ENCODE measurements at places on chromosomes 6 and 20. TPM values are rescaled to one million over a fixed set of nuclear protein-coding genes. Genes with fewer than 3 reads are reported as not detected.
A peak's percentile ranks its signal among the peaks of the same experiment; 100 is the strongest.

DNA sequence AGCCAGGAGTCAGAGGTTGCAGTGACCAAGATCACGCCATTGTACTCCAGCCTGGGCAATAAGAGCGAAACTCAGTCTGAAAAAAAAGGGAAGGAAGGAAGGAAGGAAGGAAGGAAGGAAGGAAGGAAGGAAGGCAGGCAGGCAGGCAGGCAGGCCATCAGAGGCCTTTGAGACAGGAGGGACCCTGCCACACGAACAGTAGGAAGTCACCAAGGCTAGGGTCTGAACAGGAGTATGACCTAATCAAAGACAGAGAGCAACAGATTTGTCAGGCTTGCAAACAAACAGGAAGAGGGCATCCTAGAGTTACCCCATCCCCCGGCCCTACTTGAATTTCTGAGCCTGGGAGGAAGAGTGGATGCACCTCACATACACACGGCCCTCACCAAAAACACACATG, 67.1 kb downstream of the FGD2 start:
- H3K27ac ChIP-seq, result no peak overlapping the region
- DNase-seq, result no peak
- H3K36me3 ChIP-seq, result no peaks in the 10 kb centered on the region

DNA sequence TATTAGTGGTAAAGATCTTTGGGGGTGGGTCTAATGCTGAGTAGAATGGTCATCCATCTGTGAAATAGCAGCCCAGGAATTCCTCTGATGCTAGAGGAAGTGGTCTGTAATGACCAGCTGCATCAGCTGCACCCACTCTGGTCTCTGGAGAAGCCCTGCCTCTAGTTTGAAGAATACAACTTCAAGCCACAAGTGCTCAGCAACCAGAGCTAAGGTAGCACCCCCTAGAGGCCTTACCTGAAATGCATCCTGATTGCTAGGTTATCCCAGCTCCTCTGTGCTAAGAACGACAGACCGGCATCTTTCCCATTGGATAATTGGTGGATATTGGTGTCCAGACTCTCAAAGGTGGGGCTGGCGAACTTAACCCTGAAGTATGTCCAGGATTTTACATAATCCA, 58.2 kb downstream of the DNAH8 start:
- no peaks in the 10 kb centered on the region for H3K27me3 ChIP-seq
- H3K4me1 ChIP-seq, result no peaks in the 10 kb centered on the region
- no peak for DNase-seq
- no peaks in the 10 kb centered on the region for H3K36me3 ChIP-seq
- no peak overlapping the region for H3K4me3 ChIP-seq
- H3K27ac ChIP-seq, result no peak overlapping the region

DNA sequence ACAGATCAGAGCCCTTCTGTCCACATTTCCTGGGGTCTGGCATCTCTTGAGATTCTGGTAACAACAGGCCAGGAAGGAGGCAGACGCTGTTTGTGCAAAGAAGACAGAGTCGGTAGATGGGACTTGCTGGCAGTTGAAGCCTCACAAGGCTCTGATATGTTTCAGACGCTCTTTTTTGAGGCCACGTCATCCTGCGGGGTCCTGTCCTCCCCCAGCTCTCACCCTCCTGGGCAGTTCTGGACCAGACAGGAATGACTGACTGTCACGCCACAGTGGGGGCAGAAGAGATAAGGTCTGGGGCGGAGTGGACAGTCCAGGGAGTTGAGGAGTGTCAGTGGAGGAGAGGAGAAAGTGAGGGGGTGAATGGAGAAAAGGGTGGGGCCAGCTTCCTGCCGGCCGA, 87.1 kb upstream of the SULF2 start:
- DNase-seq, result no peak
- no peak overlapping the region for H3K4me3 ChIP-seq
- H3K27me3 ChIP-seq, result peaks cover 6% of the 10 kb centered on the region

DNA sequence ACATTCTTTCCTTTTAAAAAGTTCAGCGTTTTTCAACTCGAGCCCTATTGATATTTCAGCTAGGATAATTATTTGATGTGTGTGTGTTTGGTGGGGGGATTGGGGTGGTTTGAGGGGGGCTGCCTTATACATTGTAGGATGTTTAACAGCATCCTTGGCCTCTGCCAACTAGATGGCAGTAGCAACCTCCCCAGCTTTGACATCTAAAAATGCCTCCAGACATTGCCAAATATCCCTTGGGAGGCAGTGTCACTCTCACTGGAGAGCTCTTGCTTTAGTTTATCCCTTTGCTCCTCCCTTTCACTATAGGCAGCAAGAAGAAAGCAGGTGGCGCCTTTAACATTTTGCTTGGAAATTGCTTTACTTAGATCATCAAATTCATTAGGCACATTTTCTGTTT, 14.6 kb upstream of the TP53TG5 start:
- H3K4me3 ChIP-seq, result no peak overlapping the region
- H3K27me3 ChIP-seq, result no peaks in the 10 kb centered on the region

DNA sequence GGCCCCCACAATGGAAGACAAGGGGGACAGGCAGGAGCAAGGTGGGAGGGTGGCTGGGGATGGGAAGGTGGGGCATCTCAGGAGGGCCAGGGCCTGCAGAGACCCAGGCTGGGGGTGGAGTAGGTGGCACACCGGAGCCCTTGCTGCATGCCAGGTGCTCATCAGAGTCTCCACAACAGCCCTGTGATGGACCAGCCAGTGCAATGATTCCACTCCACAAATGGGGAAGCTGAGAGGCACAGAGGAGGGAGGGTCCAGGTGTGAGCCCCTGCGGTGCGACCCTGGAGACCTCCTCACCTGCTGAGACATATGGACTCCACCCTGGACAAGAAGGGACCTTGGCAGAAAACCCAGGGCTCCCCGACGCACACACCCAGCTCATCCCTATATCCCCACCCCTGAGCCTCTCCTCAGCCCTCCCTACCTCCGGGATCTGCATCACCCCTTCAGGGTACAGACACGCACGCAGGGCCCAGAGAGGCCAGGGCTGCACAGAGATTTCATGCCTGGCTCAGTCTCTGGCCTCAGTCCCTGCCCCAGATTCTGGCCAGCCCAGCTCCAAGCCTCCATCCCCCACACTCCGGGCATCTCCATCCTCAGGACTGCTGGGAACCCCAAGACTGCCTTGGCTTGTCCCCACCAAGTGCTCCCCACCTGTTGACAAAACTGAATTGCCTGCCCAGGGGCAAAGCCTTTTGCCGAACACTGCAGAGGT, 7.1 kb upstream of the GRM4 start:
- DNase-seq, result no peak
- no peaks in the 10 kb centered on the region for H3K4me1 ChIP-seq
- no peak overlapping the region for H3K4me3 ChIP-seq
- H3K36me3 ChIP-seq, result no peaks in the 10 kb centered on the region

DNA sequence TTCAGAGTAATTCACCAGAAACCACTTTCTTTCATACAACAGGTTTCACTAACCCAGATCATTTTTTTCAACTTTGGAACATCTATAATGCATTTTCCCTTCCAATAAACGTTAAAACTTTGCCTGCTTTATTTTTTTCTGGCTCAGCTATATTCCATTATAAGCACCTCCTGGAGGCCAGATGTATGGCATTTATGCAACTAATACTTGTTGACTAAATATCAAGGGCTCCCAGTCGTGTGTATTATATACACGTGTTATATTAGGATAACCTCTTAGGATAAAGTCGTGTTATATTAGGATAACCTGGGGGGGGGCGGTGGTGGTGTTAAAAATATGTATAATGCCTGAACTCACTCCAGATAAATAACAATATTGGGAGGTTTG, 6.7 kb downstream of the OPN5 start:
- no peak for DNase-seq
- peaks cover 6% of the 10 kb centered on the region for H3K27me3 ChIP-seq
- H3K36me3 ChIP-seq, result no peaks in the 10 kb centered on the region
- H3K4me3 ChIP-seq, result no peak overlapping the region

DNA sequence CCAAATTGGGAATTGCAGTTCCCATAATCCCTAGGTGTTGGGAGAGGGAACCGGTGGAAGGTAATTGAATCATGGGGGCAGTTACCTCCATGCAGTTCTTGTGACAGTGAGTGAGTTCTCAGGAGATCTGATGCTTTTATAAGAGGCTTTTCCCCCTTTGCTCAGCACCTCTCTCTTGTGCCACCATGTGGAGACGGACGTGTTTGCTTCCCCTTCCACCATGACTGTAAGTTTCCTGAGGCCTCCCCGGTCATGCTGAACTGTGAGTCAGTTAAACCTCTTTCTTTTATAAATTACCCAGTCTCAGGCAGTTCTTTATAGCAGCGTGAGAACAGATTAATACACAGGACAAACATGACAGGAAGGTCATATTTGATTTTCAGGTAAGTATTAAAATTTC, 25.3 kb upstream of the HECA start:
- peaks cover 4% of the 10 kb centered on the region for H3K27me3 ChIP-seq
- no peaks in the 10 kb centered on the region for H3K4me1 ChIP-seq
- no peaks in the 10 kb centered on the region for H3K36me3 ChIP-seq
- H3K27ac ChIP-seq, result no peak overlapping the region
- peak; percentile 12 for DNase-seq
- no peak overlapping the region for H3K4me3 ChIP-seq

GRCh38 chr6:106180208-106180607, 94.1 kb downstream of the PRDM1 start:
- H3K27me3 ChIP-seq, result no peaks in the 10 kb centered on the region
- H3K36me3 ChIP-seq, result no peaks in the 10 kb centered on the region
- no peak for DNase-seq
- peaks cover 8% of the 10 kb centered on the region for H3K4me1 ChIP-seq
- no peak overlapping the region for H3K4me3 ChIP-seq
- H3K27ac ChIP-seq, result no peak overlapping the region

CLPSL2 gene
- not detected for total RNA-seq

SRSF6 gene
- 72.4 TPM for total RNA-seq

CDK5RAP1 gene
- 28.1 TPM for total RNA-seq

TGM2 gene
- total RNA-seq, result 237 TPM

Measured in IMR-90 (cell line).